NCI-H187 treated with DMSO at 0.1 percent for 48 hours (cell line): ENCODE measurements at places on chromosomes 12 and 14.

DNA sequence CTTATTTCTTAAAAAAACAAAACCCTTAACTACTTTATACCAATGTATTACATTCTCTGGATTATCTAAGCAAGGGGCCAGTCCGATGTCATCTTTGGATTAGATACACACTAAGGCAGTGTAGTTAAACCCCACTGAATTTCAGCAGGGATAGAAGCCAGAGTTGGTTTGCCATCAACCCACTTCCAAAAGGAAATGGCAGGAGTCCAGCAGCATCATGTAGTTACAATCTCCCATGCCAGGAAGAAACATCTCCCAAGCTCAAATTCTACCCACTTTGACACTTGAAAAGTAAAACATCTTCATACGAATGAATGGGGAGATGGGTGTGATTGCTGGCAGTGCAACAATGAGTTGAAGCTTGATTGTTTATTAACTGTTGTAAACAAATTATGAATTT lies 203.5 kb upstream of the PLXNC1 start:
- DNase-seq = no peak

GRCh38 chr12:120762086-120762485 lies 36.5 kb downstream of the ACADS start:
- DNase-seq = no peak

GRCh38 chr12:139585-139984 lies 73.0 kb downstream of the IQSEC3 start:
- DNase-seq = no peak

GRCh38 chr14:22973217-22974032 lies 8.9 kb downstream of the AJUBA start:
- no peak for DNase-seq

DNA sequence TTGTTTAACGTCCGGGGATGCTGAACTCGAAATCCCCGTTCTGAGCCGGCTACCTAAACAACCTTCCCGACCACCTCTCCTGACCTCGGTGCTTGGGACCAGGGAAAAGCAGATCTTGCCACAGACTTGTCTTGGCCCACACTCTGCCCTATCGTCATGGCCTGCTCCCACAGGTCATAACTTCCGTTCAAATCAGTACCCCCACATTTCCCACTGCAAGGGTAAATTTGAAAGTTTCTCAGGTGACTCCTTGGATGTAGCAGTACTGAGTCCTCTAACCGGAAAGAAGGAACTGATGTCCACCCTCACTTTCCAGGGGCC lies 612 bp upstream of the RBM23 start:
- DNase-seq = no peak

GRCh38 chr12:52252728-52253343 lies 19.8 kb downstream of the KRT7 start:
- DNase-seq = no peak

- no peak for DNase-seq
Observed at GRCh38 chr14:22296722-22297121, 292.3 kb downstream of the DAD1 start.

GRCh38 chr14:88551980-88552431 lies 2.8 kb downstream of the PTPN21 start:
- DNase-seq = no peak

GRCh38 chr12:51897181-51897580 lies 9.3 kb downstream of the ANKRD33 start:
- no peak for DNase-seq

- no peak for DNase-seq
Observed at GRCh38 chr14:35336494-35337268, 44.5 kb downstream of the PSMA6 start.

GRCh38 chr14:89855961-89856656 lies 98.4 kb downstream of the EFCAB11 start:
- no peak for DNase-seq

DNA sequence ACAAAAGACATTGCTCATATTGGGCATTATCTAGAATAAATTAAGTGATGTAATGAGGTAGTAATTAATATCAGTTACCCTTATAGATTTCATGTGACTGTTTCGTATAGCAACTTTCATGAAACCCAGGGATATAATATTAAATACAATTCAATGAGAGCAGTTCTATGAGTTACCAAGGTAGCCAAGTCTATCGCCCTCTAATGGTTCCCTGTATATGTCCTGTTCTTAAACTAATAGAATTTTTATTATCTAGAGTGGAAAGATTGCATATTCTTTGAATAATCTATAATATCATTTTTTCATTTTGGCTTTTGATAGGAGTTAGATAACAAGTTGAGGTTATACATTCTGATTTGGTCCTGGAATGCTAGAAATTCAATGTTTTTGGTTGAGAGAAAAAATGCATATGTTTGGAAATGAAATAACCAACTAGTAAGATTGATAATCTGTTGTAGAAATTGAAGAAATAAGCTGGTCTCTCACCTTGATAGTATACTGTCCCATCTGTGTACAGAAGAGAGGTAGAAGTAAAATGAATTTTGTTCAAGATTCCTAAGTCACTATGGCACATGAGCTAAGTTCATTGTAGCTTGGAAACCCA lies 59.7 kb downstream of the SCFD1 start:
- no peak for DNase-seq

DNA sequence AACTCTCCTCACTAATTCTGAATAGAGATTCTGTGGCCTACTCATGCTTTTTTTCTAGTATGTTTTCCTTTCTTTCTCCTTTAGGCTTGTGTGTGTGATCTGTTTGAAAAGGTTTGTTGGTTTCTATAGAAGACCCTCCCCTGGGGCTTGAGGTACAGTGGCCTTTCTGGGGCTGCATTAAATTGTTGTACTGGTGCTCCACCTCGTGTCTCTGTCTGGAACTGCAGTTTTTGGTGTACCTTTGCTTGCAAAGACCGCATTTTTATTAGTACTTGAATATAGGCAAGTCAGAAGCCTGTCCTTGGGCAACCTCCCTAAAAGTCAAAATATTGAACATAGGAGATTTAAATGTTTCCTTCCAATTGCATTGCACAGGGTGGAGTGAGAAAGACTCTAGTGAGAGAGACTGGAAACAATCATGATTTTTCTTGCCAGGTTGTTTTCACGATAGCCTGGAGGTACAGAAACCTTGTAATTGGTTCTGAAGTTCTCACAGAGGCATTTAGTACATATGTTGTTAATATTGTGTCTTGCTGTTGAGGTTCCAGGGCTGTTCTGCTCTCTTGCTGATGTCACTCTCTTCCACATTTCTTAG lies 39.0 kb downstream of the SLCO1B1 start:
- no peak for DNase-seq

- DNase-seq = no peak
Observed at GRCh38 chr14:54796961-54797360, 105.7 kb downstream of the GCH1 start.

DNA sequence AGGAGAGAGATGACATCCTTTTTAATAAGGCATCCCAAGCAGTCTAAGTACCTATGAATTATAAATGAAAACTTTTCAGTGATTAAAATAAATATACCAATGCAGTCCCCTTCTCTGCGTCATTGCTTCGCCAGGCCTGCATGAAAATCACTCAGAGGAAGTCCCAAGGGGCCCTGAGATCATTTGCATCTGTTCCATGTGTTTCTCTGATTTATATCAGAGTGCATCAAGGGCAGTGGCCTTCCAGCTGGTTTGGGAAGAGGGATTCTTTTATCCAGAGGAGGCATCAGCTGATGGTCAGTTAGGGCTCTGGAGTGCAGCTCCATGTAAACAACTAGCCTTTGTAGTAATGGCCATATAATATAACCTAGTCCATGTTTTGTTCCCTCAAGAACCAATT lies 210.1 kb downstream of the RGS6 start:
- DNase-seq = peak; percentile 94

GRCh38 chr12:131737150-131737827 lies 26.4 kb downstream of the SFSWAP start:
- DNase-seq = no peak

DNA sequence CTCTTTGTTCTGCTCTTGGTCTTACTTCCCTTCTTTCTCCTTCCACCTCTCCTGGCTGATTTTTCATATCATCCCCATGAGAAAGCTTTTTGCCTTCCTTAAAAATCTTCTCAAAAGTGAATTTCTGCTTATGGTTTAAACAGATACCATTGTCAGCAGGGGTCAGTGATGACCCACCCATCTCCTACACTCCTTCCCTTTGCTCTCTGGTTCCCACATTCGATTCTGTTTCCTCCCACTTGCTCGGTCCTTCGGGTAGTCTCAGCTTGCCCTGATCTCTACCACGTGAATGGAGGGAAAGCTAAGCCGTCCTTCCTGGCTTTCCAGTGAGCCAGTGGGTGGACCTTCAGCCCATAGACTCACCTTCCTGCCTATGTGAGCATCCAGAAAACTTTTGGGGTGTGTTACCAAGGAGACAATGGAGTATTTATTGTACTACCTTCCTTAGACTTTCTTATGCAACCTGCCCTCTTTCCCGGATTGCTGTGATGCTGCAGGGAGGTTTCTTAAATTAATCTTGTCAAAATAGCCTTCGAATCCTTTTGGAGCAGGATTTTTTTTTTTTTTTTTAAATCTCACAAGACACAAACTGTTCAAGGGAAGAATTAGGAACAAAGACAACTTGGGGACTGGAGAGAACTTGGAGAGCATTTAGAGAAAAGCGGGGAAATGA lies 306.3 kb downstream of the CACNA1C start:
- DNase-seq = no peak

DNA sequence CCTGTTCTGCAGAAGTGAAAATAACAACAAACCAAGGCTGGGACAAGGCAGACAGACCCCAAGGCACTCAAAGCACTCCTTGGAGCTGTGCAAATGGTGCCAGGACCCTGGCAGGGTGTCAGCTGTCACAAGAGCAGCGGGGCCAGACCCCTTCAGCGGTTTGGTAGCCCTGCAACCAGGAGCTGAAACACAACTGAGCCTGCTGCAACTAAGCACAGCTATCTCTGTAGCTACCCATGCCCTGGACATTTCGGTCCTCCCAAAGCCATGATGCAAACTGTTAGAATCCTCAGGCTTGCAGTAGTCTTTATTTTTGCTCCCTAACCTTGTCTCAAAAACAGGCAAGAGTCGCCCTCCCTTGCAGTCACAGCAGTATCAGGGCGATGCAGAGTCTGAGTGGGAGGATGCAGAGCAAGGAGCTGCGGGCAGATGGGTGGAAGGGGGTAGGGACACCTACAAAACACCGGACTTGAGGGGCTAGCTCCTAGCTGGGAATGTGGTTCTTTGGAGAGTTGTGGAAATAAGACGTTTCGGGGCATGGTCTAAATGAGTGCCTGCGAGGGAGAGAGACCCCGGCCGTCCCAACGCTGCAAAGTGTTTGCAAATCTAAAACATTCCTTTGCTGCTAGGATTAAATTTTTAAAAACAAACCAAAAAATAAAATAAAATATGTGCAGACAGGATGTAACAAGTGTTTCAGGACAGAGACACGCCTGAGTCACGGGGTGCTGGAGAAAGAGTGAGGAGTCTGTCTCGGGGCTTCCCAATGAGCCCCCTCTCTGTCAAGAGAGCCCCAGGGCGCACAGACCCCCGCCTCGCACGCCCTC lies 1.0 kb downstream of the NUAK1 start:
- DNase-seq = no peak

GRCh38 chr12:64525461-64526160 lies 73.7 kb downstream of the TBK1 start:
- peak; percentile 3 for DNase-seq

DNA sequence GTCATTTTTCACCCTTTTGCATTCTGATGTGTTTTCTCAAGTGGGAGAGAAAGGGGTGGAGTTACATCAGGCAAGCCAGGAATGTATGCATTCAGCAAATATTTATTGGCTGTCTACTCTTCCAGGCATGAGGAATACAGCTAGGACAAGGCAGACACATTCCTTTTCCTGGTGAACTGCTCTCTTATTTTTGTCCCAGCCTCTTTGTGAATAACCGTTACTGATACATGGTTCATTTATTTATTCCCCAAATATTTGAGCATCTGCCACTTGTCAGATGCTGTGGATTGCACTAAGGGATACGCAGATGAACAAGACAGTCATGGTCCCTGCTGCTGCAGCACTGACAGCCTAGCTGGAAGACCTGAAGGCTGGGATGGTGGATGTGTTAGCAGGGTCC lies 6.1 kb downstream of the PELI2 start:
- no peak for DNase-seq

GRCh38 chr12:88416786-88417185 lies 163.5 kb downstream of the KITLG start:
- peak; percentile 22 for DNase-seq

DNA sequence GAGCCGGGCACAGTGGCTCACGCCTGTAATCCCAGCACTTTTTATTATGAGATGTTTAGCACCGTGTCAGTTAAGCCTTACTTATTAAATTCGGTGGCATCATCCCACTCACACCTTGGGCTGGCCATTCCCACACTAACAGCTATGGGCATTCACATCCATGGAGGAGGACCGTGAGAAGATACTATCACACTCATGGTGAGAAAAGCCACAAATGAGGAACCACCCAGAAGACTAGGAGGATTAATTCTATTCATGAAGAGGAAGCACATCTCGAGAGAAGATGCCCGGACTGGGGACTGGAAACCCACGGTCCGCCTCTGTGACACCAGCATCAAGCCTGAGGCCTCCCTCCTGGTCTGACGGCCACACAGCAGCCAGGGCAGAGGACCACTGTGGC lies 4.9 kb downstream of the CDC42BPB start:
- DNase-seq = no peak

- DNase-seq = no peak
Observed at GRCh38 chr14:104596451-104596918, 8.1 kb downstream of the TMEM179 start.

GRCh38 chr12:92047393-92047826 lies 98.2 kb downstream of the BTG1 start:
- DNase-seq = no peak

GRCh38 chr12:89258240-89258969 lies 93.9 kb downstream of the DUSP6 start:
- DNase-seq = no peak

- no peak for DNase-seq
Observed at GRCh38 chr12:40058721-40059190, 47.1 kb downstream of the SLC2A13 start.

DNA sequence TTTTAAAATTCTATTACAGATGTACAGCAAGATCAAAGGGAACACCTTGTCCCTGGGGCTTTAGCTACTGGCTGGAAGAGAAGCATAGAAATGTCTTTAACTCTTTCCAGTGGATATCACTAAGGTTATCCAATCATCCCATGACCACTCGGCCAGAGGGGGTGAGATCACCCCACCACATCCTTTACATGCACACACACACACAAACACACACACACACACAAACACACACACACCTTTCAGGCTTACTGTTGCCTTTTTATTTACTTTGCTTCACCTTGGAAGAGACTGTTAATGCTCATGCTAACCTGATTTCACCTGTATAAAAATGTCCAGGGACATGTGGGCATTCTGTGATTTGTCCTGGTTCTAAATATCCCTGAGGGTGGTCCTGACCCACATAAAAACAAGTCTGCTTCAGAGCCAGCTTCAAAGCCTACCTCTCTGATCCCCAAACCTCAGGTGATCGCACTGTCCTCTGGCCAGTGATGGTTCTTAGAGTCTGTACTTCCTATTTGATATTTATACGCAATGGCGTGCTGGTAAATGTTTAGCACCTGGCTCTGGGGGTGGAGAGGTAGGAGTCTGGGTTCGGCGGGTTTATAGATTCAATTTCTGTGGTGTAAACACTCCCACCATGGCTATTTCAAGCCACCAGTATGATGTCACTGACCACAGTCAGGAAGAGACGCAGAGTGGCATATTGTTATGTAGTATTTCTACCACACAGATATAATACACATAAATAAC lies 166.1 kb upstream of the EEA1 start:
- DNase-seq = no peak

GRCh38 chr14:97025722-97026121 lies 228.5 kb downstream of the VRK1 start:
- no peak for DNase-seq
